ENCODE measurements at places on chromosomes 3 and 15.

GRCh38 chr15:29534378-29534777 is 264.8 kb upstream of the NSMCE3 start:
- DNase-seq, result no peak

- DNase-seq, result no peak
Measured at GRCh38 chr3:122409446-122409845, 6.4 kb downstream of the WDR5B start.

GRCh38 chr3:66195347-66195783 is 25.4 kb upstream of the SLC25A26 start:
- DNase-seq, result no peak

DNA sequence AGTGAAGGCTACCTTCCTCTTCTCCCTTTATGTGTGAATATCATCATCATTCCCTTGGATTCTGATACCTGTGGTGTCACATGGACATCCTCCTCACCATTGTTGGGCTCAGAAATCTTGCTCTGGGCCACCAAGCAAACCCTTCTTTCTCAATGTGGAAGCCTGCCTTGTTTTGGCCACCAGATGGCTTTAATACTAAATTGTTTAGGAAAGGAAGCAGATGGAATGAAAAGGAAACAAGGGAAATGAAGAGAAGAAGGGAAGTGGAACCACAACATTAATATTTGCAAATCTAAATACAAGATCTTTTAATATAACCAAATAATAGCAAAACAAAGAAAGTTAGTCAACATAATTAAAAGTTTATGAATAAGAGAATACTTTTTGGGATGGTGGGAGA is 14.0 kb downstream of the FAM227B start:
- DNase-seq, result no peak

DNA sequence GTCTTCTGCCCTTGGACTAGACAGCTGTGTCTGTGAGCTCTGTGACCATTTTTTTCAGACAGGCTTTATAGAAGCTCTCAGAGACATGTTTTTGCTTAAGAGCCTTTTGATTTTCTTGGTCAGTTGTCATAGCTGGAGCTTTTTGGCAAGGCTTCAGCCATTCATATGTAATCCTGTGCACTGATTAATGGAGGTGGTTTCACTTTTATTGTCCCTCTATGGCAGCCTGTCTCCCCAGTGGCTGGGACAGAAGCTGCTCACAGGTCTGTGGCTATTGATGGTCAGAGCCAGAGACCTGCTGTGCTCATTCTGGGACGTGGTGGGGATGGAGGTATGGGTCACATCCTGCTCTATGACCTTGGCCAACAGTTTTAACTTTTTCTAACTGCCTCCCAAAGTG is 226.6 kb upstream of the LRRFIP2 start:
- no peak for DNase-seq

DNA sequence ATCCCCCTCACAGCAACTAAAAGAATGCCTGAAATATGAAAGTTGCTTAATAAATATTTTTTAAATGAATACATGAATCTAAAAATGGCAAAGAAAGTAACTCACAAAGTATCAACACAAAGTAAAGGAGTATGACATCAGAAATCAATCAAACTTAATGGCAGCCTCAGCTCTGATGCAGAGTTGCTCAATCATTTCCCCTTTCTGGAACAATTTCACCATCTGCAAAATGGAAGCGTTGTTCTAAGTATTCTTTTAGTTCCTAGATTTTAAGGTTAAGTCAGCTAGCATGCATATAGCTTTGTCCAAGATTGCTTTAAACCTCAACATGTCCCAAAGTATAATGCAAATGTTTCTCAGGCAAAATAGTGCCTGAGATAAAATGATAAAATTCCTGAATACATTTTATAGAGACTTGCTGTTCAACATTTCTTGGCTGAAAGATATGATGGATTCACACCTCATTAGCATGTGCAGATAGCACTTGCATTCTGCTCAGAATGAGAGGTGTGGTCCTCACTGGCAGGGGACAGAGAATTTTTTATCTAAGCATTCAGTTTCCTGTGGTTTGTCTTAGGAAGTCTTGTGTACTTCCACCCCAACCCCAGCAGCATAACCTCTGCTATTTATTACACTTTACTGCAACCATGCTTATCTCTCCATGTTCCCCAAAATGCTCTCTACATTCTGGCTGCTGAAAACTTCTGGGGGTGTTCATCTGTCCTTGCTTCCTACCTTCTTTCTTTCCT is 429.3 kb downstream of the GRM7 start:
- DNase-seq, result no peak

- DNase-seq, result no peak
Measured at GRCh38 chr3:58691997-58692396, 25.4 kb upstream of the FAM3D start.

GRCh38 chr15:48190932-48191573 is 412 bp upstream of the CTXN2 start:
- DNase-seq, result no peak

DNA sequence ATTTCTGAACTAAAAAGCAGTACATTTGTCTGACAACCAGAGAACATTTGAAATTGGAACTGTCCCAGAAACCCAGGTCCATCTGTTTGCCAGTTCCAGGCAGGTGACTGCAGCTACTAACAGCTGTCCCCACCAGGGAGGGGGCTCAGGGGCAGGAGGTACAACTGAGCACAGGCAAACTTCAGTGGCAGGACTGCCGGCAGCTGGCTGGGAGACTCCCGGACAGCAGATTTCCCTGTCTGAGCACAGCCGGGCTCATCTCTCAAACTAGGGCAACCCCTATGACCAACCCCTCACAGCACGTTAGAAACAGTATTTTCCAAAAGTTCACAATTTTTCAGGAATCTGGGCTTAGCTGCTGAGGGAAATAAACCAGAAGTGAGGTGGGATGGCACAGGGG is 88.8 kb downstream of the MEGF11 start:
- no peak for DNase-seq

GRCh38 chr3:42892169-42892568 is 13.8 kb upstream of the ZNF662 start:
- no peak for DNase-seq

- DNase-seq, result no peak
Measured at GRCh38 chr3:183455089-183455488, 26.7 kb upstream of the MCF2L2 start.

DNA sequence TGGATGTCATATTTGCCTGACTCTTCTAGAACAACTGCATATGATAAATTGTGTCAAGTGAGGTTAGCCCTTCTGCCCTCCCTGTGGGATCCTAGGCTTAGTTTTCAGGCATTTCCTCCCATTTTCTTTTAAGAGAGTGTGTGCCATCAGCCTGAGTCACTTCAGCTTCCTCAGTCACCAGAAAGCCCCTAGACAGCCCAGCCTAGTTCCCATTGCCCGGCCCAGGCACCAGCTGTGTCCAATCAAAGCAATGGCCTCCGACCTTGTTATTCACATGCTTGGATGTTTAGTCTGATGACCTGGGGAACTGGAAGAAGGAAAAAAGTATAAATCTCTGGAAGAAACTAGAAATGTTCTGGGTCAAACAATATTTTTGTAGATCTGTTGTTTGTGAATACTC is 221.9 kb upstream of the LRIG1 start:
- DNase-seq, result no peak

Data from activated CD4-positive, alpha-beta T cell treated with anti-CD3 and anti-CD28 coated beads for 1 hour (primary cell).